RCC 7860 (cell line): ENCODE measurements at places on chromosomes 12 and 14.

DNA sequence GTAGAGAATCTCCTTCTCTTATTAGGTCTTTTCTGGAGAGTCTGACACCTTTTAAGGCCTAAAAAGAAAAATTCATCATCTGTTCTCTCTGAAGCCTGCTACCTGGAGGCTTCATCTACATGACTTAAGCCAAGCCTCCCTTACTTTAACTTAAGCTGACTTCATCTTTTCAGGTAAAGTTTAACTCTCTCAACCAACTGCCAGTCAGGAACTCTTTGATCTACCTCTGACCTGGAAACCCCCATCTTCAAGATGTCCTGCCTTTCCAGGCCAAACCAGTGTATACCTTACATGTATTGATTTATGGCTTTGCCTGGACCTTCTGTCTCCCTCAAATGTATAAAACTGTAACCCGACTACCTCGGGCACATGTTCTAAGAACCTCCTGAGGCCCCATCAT lies 17.5 kb downstream of the GSTZ1 start:
- no peak for DNase-seq

GRCh38 chr12:88036353-88036965 lies 7.3 kb upstream of the C12orf50 start:
- DNase-seq, result no peak

- DNase-seq, result no peak
Observed at GRCh38 chr12:65280306-65280705, 1.8 kb downstream of the MSRB3 start.

- DNase-seq, result no peak
Observed at GRCh38 chr14:33017016-33017415, 78.3 kb downstream of the NPAS3 start.

- DNase-seq, result no peak
Observed at GRCh38 chr14:33588771-33589170, 362.1 kb downstream of the EGLN3 start.

DNA sequence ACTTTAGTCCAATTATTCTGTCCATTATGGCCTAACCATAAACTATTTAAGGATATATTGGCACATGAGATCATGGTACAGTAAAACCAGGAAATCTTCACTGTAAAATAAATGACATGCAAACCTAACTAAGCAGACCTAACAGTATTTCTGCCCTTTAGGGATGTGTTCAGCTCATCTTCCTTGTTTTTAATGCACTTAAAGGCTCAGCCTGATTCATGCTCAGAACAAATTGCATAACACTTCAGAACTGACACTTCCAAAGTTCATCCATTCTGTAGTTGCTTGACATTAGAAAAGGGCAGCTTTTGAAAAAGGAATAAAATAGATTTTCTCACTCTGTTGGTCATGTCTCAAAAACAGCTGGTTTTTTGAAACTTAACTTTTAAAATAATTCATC lies 708.5 kb downstream of the C12orf50 start:
- DNase-seq, result no peak

DNA sequence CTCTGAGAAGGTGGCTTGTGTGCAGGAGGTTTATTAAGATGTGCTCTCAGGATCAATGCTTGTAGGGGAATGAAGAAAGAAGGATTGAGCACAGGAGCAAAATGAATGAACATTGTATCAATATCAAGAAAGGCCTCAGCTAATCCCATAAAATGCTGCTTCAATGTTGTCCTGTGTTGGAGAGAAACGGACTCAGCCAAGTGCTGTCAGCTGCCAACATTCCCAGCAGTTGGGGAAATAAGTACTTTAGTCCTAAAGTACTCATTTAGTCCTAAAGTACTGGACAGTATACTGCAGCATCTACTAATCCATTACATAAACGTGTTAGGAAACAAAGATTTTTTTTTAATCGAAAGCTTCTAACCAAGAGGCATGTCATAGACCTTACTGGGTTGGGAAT lies 255.9 kb downstream of the SEC23A start:
- no peak for DNase-seq

- no peak for DNase-seq
Observed at GRCh38 chr14:23566112-23566777, 1.3 kb downstream of the AP1G2 start.

DNA sequence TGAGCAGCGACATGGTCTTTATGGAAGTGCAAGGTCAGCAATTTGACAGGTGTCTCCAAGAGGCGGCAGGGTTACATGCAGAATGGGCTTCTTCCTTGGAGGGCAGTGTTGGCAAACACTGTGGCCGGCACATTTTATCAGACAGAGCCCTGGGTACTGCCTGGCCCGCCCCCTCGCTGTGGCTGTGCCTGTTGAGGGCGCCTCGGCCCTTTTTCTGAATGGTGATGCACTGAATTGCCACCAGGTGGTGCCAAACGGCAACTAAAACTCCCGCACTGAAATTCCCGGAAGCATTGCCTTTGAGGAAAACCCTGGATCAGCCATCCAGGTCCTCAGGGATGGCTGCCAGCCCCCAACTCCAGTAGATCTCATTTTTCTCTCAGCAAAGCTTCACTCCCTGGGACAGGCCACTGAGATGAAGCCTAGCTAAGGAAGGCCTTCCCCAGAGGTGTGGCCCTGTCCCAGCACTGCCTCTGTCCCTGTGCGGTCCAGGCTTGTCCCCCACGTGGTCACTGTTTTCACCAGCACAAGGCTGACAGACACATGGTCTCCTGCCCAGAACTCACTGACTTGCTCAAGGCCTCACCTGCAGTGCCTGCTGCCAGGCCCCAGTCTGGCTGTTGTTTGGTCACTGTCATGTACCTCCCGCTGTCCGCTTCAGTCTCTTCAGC lies 73.6 kb downstream of the TESC start:
- peak; percentile 40 for DNase-seq

DNA sequence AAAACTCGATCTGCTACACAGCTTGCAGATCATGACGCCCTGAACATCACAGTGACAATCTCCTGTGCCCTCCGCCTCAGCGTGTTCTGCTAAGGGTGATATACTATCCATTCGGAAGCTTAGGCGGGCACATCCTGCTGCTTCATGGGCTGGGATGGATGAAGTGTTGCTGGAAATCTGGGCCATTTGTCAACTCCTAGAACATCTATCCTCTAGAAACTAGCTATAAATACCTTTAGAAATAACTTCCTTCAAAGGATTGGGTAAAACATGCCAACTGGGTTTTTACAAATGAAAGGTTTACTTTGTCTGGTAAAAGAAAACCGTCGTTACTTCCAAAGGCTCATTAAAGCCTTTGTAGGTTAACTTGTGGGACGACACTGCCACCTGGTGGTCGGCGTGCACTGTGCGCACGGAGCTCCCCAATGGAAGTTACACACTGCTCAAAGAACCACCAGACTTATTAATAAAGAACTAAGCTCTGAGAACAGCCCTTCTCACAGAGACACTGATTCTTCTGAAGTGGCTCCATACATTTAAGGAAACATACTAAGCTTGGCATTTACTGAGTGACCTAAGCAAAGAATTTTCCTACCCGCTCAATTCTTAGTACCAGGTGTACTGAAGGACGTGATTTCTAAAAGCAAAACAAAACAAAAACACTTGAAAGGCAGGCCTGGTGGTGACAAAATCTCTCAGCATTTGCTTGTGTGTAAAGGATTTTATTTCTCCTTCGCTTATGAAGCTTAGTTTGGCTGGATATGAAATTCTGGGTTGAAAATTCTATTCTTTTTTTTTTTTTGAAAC lies 21.6 kb upstream of the CACNA2D4 start:
- DNase-seq, result peak; percentile 38

DNA sequence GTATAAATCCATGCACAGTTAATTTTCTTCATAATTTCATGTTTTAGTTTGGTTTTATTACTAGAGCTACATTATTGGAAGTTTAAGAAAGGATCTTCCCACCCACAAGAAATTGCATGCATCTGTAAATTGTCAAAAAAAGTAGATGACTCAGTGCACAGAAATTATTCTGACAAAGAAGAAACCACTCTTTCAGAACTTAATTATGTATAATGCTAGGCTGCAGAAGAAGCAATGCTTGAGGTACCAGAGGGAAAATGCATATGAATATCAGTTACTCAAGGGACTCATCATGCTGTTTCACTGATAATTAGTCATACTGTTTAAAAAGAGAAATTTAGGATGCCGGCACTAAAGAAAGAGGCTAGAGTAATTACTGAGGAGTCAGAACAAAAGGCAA lies 147.0 kb downstream of the SLC16A7 start:
- DNase-seq, result no peak

- DNase-seq, result no peak
Observed at GRCh38 chr12:70258605-70259403, 15.6 kb downstream of the CNOT2 start.

- no peak for DNase-seq
Observed at GRCh38 chr12:130364578-130364977, 26.9 kb downstream of the PIWIL1 start.

- no peak for DNase-seq
Observed at GRCh38 chr12:11022520-11022919, at the start of gene TAS2R19. TSS of gene TAS2R19 (minus strand) at chr12:11022620. CDS start at chr12:11022571, 49 bp downstream.

DNA sequence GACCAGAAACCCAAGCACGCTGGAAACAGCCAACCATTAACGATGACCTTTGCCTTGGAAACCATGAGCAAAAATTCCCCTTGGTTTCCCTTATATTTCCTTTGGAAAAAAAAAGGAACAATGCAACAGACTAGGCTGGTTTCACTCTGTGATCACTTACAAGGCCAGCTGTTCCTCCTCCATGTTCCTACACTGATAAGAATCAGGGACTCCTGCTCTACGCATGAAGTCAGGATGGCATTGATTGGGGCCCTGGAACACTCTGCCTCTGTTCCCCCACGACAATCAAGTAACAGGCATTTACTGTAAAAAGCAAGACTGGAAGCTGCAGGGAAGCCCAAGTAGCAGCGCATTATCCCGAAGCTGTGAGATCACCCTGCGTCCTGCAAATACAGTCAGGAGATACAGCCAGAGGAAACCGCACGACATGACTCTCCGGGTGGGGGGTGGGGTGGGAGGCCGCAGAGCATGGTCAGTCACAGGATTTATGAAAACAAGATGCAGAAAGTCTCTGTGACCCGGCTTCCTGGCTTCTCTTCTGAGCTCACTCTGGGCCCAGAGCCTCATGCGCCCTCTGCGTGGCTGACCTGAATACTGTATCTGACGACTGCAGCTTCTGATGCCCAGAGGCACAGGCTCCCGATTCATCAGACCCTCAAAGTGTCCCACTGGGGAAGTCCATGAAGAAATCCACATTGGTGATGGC lies 31.1 kb downstream of the SSH1 start:
- DNase-seq, result peak; percentile 89

DNA sequence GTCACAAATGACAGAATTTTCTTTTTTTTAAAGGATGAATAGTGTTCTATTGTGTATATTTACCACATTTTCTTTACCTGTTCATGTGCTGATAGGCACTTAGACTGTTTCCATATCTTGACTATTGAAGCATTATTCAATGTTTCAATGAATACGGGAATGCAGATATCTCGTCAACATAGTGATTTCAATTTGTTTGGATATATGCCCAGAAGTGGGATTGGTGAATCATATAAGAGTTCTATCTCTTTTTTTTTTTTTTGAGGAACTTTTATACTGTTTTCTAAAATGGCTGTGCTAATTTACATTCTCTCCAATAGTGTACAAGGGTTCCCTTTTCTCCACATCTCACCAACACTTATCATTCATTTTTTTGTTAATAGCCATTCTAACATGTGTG lies 97.9 kb upstream of the FAR2 start:
- DNase-seq, result no peak

DNA sequence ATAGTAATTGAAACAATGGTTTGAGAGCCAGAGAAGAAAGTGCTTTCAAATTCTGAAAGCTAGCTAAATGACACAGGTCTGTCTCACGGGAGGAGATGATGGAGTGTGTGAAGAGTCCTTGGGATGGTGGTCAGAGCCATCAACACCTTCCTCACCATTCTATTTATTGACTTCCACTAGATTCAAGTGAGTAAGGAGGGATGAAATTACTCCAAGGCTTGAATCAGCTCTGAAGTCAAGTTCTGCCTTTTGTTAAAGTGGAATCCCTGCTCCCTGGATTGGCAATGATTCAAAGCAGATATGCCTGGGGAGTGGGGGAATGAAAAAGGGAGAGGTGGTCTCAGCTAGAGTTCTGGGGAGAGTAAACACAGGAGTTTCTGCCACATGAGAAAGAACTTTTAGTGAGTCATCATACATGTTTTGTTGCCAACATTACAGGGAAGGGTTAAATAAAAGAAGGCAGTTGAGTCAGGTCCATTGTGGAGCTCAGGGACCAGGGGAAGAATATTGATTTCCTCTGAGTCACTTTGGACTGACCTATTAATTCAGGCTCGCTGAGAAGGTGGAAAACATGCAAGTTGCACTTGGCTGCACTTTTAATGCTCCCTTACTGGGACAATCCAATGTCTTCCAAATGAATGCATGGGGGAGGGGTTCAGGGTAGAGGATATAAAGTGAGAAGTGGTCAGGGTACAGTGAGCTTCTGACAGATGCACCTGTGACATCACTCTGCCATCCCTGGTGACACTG lies 142.7 kb downstream of the TBX5 start:
- DNase-seq, result no peak

GRCh38 chr14:89910691-89911009 lies 43.9 kb downstream of the EFCAB11 start:
- DNase-seq, result no peak

DNA sequence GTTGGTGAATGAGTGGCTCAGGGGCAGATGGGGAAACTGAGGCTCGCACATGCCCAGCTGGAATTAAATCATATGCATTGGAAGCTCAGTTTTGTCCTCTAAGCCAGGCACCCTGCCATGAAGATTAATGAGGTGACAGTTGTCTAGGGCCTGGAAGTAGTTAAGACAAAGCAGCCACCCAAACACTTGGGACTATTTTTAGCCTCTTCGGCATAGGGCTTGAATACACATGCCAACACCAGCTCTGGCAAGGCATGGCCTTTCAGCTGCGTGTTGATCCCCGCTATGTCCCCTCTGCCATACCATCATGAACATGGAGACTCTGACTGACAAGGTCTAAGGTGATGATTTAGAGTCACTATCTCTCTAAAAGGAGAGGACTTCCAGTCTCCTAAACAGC lies 250.2 kb downstream of the KSR2 start:
- no peak for DNase-seq

DNA sequence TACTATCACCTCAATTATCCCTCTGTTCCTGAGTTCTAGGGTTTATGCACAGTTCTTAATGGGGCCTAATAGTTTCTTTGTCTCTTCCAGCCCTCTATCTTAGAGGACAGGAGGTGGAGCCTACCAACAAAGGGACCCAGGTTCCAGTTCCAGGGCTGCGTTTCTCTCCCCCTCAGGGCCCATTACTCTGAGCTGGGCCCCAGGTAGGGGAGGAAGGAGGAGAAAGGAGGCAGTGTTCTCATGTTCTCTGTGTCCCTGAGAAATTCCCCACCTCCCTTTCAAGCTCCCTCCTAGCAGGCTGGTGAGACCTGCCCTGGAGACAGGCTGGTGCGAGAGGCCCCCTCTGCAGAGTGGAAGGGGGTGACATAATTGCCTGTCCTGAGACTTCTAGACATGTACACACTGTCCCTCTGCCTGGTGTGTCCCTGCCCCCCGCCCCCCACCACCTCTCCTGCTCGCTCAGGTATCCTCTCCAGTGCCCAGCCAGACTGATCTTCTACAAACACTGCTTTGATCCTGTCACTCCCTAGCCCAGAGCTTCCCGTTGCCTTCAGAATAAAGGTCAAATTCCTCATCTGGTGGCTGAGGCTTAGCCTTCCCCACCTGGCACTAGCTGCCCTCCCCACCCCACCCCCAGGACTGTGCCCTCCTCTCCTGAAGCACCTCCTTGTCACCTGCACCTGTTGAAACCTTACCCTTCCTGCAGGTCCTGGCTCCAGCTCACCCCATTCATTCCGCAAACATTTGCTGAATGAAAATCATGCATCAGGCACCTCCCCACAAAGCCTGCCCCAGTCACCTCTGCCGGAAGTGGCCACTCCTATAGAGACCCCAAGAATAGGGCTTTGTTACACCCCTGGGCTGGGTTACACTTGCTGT lies 21.1 kb upstream of the KRT8 start:
- peak; percentile 40 for DNase-seq
